ENCODE measurements at places on chromosomes 13 and 19.

DNA sequence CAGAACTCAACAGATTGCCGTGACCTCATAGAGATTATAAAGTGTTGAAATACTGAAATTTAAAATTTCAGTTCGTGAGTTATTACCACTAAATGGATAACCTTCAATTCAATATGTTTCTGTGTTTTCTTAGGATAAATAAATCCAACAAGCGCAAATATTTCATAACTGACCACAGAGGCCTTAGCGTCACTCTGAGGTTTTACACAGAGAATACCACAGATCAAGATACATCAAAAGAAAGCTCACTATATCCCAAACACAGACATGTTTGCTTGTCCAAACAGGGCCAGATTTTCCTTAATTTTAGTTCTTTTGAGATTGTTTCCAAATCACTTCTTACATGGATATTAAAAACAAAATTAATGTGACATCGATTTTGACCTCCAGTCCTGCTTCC is 235.8 kb downstream of the EFNB2 start:
- DNase-seq, result no peak

DNA sequence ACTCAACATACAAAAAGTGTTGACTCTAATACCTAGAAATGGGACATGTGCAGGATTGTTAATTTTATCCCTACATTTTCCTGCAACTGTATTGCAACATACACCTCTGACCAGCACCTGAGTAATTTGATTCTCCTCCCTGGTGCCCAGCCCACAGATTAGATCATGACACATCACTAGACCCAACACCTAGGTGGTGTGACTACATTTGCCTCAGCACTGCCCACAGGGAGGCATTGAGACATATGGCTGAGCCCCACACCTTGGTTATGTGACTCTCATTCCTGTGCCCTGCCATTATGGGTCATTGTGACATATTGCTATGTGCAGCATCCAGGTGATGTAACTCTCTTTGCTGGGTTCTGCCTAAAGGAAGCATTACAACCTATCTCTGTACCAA is 13.2 kb upstream of the ZNF254 start:
- no peak for DNase-seq

- DNase-seq, result no peak
Measured at GRCh38 chr13:44088991-44089413, 209.3 kb downstream of the LACC1 start.

DNA sequence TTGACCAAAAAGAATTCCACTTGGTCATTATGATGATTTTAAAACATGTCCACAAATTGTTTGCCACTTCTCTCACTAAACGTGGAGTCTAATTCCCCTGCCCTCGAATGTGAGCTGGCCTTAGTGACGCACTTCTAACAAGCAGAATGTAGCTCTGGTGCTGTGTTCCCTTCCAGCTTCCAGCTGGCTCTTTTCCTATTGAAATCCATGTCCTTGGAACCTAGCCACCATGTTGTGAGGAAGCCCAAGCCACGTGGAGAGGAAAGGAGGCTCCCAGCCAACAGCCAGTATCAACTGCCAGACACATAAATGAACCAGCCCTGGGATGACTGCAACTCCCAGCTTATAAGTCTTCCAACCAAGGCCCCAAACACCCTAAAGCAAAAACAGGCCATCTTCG is 23.6 kb upstream of the CEBPA start:
- DNase-seq, result no peak

- DNase-seq, result no peak
Measured at GRCh38 chr13:31145417-31145816, 16.3 kb downstream of the HSPH1 start.

DNA sequence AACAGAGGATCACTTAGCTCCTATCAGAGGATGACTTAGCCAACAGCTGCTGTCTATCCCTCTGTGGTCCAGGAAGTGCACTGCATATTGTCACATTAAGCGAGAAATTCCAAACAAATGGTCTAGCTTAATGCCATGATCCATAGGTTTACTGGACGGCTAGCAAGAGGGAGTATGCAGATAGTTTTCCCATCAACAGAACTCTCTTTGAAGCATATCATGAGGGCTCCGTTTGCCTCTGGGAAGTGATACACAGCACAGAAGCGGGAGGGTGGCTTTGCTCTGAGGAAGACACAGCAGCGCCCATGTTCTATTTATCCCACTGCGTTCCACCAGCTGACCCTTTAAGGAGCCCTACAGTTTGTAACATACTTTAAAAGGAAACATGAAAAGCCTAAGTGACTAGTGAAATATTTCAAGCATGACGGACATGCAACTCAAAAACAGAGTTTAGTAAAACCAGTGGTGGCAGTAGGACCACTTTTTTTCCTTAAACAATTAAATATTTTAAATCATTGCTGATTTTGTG is 52.7 kb downstream of the COL4A1 start:
- no peak for DNase-seq

- no peak for DNase-seq
Measured at GRCh38 chr19:27971071-27971470, 1241.9 kb downstream of the UQCRFS1 start.

DNA sequence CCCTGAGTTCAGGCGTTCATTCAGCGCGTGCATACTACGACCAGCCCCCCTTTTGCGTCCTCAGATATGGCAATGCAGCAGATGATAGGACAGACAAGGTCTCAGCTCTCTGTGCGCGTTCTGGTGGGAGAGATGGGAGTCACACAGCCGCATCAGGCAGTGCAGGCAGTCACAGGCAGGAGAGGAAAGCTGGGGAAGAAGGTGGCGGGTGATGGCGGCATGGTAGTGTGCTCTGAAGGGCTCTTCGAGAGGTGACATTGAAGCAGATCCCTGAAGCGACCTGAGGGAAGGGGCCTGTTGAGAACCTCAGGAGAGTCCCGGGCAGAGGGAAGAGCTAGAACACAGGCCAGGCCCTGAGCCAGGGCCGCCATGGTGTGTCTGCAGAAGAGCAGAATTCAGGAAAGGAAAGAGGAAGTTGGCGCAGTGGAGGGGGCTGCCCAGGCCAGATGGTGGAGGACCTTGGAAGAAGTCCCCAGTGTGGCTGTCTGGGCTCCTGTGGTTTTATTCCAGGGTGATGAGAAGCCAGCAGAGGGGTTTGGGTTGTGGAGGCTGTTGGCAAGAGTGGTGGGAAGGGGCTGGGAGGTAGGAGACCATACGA is 3.5 kb downstream of the USF2 start:
- DNase-seq, result no peak

- no peak for DNase-seq
Measured at GRCh38 chr19:34678085-34678412, 571 bp downstream of the ZNF302 start.

DNA sequence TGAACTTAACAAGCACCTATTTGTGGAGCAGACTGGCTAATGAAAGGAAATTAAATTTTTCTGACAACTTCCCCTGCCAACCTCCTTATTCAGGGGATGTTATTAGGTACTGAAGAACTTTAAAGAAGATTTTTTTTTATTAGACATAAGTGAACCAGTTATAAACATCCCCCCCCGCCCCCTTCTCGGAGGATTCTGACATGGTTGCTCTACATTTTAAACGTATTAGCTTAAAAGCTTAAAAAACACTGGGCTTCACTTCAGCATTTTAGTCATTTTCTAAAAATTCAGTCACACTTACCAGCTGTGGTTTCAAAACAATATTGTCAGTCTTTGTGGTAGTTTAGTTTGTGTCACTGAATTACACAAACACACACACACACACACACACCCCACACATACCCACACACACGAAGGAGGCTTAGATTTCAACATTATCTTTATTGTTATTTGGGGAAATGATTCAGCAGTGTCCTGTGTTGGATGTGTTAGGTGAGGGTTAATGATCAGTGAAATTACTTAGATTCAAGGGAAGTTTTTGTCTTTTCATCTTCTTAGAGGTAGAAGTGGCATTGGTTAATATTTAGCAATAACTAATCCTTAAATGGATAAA is 145.7 kb downstream of the PCCA start:
- DNase-seq, result no peak

DNA sequence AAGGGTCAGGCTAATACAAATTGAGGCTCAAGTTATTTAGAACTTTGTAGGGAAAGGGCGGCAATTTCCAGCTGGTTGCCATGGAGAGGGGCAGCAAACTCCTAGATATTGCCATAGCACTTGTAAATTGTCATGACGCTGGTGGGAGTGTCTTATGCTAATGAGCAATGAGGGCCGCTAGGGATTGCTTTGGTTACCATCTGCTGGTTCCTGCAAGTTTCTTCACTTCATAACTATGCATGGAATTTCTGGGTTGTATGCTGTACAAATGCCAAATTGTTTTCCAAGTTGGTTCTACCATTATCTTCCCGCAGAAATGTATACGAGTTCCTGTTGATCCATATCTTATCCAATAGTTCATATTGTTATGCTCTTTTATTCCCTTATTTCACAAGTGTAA is 1339.4 kb downstream of the EFNB2 start:
- no peak for DNase-seq

- no peak for DNase-seq
Measured at GRCh38 chr13:80164462-80164861, 176.5 kb downstream of the SPRY2 start.

- no peak for DNase-seq
Measured at GRCh38 chr13:19581675-19582074, 20.3 kb upstream of the TPTE2 start.

DNA sequence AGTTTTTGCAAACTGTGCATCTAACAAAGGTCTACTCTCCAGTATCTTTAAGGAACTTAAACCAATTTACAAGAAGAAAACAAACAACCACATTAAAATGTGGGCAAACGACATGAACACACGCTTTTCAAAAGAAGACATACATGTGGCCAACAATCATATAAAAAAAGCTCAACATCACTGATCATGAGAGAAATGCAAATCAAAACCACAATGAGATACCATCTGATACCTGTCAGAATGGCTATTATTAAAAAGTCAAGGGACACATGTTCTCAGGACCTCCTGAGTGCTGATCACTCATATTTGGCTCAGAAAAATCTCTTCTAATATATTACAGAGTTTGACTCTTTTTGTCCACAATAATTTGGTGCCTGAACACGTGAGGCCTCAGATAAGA is 14.2 kb upstream of the LILRB1 start:
- DNase-seq, result no peak

GRCh38 chr13:75481176-75482069 is 546 bp downstream of the TBC1D4 start:
- DNase-seq, result peak; percentile 19

DNA sequence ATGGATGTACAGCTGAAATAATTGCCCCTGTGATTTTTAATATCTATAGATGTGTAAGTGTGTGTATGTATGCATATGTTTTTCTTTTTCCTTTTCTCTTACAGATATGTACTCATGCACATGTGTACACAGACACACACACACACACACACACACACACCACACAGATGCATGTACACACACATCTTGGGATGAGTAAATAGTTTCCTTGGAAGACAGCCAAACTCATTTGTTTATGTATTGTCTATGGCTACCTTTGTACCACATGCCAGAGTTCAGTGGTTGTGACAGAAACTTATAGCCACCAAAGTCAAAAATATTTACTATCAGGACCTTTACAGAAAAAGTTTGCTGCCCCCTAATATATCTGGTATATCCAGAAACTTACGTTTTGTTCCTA is 192.6 kb downstream of the MAB21L1 start:
- DNase-seq, result no peak

GRCh38 chr13:113073942-113074341 is 31.6 kb upstream of the F7 start:
- peak; percentile 0 for DNase-seq

DNA sequence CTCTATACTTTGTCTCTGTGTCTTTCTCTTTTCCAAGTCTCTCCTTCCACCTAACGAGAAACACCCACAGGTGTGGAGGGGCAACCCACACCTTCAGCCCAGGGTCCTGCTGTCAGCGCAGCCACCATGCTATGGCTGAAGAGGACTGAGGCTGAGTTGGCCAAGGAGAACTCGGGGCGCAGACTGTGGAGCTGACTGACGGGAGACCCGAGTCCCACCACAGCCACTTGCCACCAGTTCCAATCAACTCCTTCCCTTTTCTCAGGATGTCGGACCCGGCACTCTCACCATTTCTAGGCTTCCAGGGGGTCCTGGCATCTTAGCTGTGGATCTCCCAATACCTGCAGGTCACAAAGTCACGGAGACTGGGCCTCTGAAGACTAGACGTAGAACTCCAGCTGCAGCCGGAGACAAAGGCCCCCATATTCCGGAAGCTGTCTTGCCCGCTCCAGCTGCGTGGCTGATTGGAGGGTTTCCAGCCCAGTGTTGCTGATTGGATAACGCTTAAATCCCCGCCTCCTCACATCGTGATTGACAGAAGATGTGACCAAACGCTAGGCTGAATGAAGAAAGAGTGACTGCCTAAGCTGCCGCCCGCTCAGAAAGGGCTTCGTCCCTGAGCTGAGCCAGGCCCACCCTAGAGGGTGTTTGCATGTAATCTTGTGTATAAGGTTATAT is 63.6 kb downstream of the ZNF429 start:
- peak; percentile 94 for DNase-seq

DNA sequence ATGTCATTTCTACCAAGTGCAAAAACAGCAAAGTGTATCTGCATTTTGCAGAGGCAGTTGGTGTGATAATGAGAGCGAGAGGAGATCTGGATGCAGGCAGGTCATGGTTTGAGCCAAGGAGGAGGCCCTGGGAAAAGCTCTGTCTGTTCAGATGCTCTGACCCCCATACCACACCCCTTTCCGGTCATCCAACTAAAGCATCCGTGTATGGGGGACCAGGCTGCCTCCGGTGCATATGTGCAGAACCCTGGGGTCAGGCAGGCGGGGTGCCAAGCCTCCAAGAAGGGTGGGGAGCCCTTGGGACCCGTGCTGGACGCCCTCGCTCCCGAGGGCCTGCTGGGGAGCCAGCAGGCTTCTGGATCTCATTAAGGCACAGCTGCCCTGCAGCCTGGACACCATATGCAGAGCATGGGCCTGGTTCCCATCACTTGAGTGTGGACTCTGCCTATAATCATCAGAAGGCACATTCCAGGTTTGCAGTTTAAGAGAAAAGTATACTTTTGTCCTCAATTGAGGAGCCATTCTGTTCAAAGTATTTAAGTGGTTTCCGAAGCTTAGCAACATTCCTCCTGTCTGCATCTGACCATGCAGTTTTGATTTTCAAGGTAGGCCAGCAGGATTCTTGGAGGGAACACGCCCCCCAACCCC is 56.1 kb downstream of the ALOX5AP start:
- DNase-seq, result peak; percentile 59

GRCh38 chr19:18194554-18195238 is 1.7 kb downstream of the MPV17L2 start:
- DNase-seq, result no peak

- no peak for DNase-seq
Measured at GRCh38 chr19:44582581-44583265, 30.6 kb upstream of the IGSF23 start.

DNA sequence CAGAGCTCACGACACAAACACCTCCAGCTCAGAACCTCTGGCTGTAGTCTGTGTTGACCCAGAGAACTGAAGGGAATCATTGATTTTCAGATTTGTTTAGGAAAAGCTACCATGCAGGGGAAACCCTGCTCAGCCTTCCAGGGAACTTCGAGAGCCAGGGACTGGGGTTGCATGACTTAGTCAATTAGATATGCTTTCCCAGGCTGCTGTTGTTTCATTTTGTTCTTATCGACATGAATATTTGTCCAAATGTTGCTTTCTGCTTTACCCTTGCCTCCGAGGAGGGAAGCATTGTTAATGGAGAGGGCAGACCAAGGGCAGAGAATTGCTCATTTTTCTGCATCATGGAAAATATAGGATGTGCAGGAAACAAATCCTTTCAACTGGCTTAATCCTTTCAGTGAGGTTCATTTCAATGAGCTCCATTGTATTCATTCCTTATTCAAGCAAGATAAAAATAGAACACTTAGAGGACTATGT is 82.5 kb downstream of the KLF5 start:
- no peak for DNase-seq

Data from heart right ventricle (tissue), 16 donors.